ENCODE measurements at places on chromosomes 6 and 20.
A peak's percentile ranks its signal among the peaks of the same experiment; 100 is the strongest.

- peak; percentile 36 for DNase-seq
Observed at GRCh38 chr6:16683641-16684194, 77.5 kb downstream of the ATXN1 start.

GRCh38 chr6:26223650-26224546 is 136.7 kb downstream of the HFE start:
- peak; percentile 59 for DNase-seq

GRCh38 chr6:155599561-155599960 is 143.9 kb upstream of the NOX3 start:
- no peak for DNase-seq

DNA sequence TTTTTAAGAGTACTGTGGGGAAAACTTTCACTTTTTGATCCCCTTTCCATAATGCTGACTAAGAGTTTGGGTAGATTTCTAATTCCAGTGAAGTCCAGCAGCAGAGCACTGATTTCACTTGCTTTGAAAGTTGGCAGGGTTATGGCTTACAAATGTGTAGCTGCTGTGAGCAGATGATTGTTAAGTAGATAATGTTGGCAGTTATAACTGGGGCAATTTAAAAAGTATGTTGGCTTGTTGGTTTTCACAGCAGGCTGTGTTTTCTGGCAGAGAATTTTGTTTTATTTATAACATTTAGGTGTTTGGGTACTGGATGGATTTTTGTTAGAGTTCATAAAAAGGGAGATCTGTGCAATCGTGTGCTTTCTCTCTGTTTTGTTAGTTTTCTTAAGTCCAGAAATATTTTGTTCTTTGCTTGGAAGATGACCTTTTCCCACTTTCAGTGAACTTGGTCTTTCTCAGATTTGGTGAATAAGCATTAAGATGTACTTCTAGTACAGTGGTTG is 31.4 kb downstream of the AFDN start:
- DNase-seq, result no peak

- DNase-seq, result no peak
Observed at GRCh38 chr20:19121463-19121862, 91.0 kb upstream of the SLC24A3 start.

DNA sequence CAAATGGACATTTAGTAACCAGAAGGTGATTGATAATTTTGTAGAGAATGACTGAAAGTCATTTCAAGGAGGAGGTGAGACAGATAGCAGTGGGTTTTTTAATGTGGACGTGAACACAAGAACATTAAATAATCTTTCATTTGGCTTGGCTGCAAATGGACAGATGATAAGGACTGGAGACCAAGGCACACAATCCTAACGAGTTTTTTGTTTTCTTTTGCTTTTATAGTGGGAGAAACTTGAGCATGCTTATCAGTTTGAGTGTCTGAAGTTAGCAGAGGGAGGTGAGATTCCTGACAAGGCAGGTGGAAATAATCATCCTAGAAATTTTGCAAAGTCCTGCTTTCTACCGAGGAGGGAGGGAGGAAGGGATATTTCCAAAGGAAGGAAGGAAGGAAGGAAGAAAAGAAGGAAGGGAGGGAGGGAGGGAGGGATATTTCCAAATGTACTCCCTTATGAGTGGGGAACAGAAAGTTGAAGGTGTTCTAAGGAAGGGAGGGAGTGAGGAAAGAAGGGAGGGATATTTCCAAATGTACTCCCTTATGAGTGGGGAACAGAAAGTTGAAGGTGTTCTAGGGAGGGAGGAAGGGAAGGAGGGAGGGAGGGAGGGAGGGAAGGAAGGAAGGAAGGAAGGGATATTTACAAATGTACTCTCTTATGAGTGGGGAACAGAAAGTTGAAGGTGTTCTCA is 63.1 kb downstream of the RNF217 start:
- no peak for DNase-seq

GRCh38 chr6:108203189-108204112 is 37.6 kb downstream of the NR2E1 start:
- DNase-seq, result no peak

DNA sequence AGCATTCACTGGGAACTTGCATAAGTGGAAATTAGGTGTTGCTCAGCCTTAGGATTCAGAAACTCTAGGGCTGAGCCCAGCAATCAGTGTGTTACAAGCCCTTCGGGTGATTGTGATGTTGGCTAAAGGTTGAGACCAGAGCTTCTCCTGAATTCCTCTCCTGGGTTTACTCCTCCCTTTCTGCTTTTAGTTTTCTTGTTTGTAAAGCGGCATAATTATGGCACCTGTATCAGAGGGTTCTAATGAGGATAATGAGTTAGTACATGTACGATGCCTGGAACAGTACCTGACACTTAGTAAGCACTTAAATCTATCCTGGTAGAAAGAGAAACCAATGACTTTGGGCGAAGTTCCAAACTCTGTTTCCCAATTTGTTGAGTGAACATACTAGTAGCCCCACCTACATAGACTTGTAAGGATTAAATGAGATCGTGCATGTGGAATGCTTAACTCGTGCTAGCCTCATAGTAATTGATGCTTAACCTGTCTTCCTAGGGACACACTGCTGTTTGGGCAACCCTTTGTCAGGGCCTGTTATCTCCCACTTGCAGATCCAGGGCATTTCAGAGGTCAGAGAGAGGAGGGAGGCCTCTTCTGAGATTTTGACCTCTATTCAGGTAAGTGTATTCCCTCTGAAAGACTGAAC is 932 bp upstream of the EZR start:
- no peak for DNase-seq

DNA sequence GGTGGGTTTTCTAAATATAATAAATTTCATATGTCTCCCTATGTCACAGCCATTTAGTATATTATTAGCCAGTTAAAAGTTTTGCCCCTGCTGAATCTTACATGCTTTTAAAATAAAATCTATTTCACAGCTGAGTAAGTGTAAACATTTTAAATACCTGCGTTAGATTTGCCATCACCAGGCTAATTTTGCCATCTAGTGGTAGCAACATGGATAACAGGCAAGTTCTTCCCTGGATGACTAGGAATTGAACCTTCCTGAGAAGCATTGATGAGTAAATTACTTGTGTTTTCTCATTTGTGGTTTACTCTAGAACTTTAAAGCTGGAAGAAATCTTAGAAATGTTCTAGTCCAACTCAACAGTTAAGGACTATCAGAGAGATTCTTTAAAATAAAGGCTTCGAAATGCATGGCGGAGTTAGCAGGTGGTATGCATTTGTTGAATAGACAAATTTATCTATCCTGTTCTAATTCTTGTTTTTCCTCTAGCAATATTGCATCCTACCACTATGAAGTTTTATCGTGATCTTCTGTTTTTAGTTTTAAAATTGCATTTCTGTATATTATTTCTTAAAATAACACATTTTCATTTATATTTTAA is 2.6 kb downstream of the PRSS35 start:
- peak; percentile 1 for DNase-seq

DNA sequence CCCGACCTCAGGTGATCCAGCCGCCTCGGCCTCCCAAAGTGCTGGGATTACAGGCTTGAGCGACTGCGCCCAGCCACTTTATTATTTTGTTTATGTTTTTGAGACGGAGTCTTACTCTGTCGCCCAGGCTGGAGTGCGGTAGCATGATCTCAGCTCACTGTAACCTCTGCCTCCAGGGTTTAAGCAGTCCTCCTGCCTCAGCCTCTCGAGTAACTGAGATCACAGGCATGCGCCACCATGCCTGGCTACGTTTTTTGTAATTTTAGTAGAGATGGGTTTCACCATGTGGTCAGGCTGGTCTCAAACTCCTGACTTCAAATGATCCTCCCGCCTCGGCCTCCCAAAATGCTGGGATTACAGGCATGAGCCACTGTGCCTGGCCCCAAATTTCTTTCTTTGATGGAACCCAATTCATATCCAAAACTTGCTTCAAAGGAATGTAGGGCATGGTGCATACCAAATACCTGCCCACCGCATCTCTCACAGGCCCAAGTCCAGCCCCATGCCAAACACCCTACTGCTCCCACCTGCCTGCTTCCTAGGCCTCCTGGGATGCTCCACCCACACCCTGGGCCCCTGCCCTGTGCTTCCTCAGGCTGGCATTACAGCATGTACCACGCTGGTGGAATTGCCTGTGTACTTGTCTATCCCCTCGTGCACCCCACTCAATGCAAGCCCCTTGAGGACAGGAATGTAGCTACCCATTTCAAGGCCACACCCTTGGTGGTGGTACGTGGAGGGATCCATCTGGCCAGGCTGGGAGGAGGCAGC is 4.9 kb upstream of the HMGA1 start:
- no peak for DNase-seq

DNA sequence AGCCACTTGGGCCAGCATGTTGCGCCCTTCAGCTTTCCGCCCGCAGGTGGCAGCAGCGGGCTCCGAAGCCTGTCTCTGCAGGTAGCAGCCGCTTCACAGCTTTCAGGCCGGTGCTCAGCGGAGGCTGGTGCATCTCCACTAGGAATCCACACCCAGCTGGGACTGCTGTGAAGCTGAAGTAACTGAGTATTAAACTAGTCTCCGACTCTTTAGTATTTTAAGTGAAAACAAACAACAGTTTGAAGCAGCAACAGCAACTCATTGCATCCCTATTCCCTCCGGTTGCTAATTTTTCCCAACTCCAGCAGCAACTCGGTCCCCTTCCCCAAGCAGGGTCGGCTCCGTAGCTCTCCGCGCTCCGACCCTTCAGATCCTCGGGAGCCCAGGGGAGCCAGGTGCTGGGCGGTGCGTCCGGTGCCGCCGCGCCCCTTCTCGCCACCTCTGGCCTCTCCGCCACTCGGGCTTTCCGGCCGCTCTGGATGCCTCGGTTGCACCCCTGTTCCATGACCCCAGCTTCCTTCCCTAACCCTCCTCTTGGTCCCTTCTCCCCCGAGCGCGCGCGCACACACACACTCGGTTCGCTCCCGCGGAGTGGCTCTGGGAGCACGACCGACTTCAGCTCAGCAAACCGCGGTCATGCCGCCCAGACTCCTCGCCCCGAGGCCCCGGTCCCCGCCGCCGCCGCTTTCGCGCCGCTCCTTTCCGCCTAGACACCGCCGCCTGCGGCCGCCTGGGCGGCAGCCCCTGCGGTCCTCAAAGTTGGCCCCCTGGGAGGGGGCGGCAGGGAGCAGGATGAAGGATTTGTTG is 765 bp upstream of the NKAIN2 start:
- DNase-seq, result peak; percentile 65

- DNase-seq, result no peak
Observed at GRCh38 chr6:113148566-113148965, 708.6 kb upstream of the MARCKS start.

DNA sequence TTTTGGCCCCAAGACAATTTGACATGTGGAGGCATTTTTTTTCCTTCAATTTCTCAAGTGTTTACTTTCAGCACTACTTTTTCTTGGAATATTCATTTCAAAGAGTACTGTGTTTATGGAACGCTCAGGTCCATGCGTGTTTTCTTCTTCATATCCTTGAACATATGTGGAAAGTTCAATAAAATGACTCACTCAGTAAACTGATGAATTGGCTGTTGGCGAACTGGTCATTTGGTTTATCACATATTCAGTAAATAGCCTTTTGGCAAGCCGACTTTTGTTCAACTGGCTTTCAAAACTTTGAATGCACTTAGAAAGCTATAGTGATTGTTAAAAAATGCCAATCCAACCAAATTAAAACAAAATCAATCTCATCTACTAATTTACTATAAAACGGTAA is 964.6 kb upstream of the SLC35B3 start:
- no peak for DNase-seq

GRCh38 chr6:137219664-137220252 is 573 bp upstream of the IFNGR1 start:
- DNase-seq, result no peak

GRCh38 chr6:41335296-41335695 is at the start of gene NCR2:
Gene NCR2 (plus strand): TSS chr6:41335608. CDS start chr6:41335877, 269 bp downstream.
- DNase-seq, result no peak

DNA sequence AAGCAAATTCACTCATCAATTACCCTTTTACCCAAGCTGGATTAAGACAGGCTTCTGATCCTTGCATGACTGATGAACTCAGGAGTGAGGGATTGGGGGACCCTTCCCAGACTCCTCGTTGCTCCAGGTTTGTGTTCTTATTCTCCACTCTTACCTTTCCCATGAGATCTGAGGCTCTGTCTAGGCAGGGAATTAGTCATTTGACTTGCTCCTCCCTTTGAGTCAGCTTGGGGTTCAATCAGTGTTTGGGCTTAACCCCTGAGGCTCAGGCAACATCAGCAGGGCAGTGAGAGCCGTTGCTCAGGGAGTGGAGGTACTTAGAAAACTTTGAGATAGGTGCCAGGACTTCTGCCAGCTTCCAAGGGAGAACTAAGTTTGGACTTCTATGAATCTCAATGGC is 20.7 kb upstream of the TOX2 start:
- no peak for DNase-seq

Data from stimulated activated CD4-positive, alpha-beta T cell treated with anti-CD3 and anti-CD28 coated beads, Interleukin-2, amount 100 ng/mL, for 24 hours (primary cell).